Spleen (tissue), 13 donors: ENCODE measurements at places on chromosomes 13 and 19. TPM values are rescaled to one million over a fixed set of nuclear protein-coding genes. Genes with fewer than 3 reads are reported as not detected.

- H3K36me3 ChIP-seq: no peaks in the 10 kb centered on the region
- H3K4me1 ChIP-seq: peaks cover 26% of the 10 kb centered on the region
- no peak overlapping the region for H3K27ac ChIP-seq
- no peak for DNase-seq
- no peak overlapping the region for H3K4me3 ChIP-seq
Measured at GRCh38 chr19:3674784-3675543, 25.3 kb downstream of the PIP5K1C start.

The CIRBP gene
- 672 TPM for total RNA-seq

DNA sequence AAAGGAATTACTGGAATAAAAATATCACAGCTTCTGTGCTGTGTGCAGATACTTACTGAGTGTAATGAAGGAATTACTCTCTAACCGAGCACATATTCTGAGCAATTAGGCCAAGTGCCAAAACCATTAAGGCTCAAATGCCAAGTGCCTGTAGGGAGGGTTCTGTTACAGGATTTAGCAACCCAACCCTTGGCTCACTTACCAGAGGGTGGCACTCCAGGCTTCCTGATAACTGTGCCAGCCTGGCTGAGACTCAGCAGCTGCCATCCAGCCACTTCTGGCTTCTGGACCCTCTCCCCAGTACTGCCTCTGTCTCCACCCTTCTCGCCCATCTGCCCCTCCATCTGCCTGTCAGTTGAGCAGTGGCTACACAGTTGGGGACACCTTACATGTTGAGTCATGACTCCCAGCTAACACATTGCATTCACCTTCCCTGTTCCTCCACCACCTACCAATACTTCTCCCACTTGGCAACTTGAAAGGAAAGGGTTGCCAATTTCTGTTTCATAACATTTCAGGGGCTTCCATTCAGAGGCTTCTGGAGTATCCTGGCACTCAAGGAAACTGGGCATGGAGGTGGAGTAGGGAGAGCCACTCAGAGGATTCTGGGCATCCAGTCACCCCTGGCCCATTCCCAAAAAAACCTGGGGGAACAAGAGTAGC lies 110.5 kb downstream of the COG6 start:
- H3K27me3 ChIP-seq: no peaks in the 10 kb centered on the region
- peaks cover 8% of the 10 kb centered on the region for H3K4me1 ChIP-seq
- H3K36me3 ChIP-seq: no peaks in the 10 kb centered on the region
- no peak overlapping the region for H3K4me3 ChIP-seq

The RB1 gene
- 79.7 TPM for total RNA-seq

The CNFN gene
- total RNA-seq: 2.5 TPM

- no peak for DNase-seq
- H3K27ac ChIP-seq: no peak overlapping the region
- no peaks in the 10 kb centered on the region for H3K36me3 ChIP-seq
- no peaks in the 10 kb centered on the region for H3K4me1 ChIP-seq
Measured at GRCh38 chr13:85659493-85659892, 139.7 kb downstream of the SLITRK6 start.

GRCh38 chr13:33153421-33154404 lies 131.8 kb downstream of the STARD13 start:
- H3K27ac ChIP-seq: peak overlapping the region; percentile 52
- no peaks in the 10 kb centered on the region for H3K36me3 ChIP-seq
- no peak for DNase-seq
- no peak overlapping the region for H3K4me3 ChIP-seq
- no peaks in the 10 kb centered on the region for H3K4me1 ChIP-seq
- no peaks in the 10 kb centered on the region for H3K27me3 ChIP-seq

The IZUMO1 gene
- total RNA-seq: 1.2 TPM

DNA sequence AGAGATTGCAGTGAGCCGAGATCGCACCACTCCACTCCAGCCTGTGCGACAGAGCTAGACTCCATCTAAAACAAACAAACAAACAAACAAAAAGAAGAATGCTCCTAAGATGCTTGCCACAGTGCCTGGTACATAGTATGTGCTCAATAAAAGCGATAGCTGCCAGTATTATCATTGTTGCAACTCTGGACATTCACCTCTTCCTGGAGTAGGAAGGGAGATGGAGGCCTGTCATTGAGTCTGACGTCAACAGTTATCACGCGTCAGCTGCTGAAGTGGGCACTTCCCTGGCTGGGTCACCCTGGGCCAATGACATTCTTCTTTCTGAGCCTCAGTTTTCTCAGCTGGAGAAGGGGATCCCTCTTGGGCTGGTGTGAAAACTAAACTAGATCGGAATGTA lies 4.2 kb upstream of the PLAUR start:
- no peaks in the 10 kb centered on the region for H3K36me3 ChIP-seq
- H3K27me3 ChIP-seq: no peaks in the 10 kb centered on the region

The ZNF439 gene
- 14.1 TPM for total RNA-seq

- DNase-seq: no peak
- no peaks in the 10 kb centered on the region for H3K27me3 ChIP-seq
- H3K4me3 ChIP-seq: no peak overlapping the region
- no peak overlapping the region for H3K27ac ChIP-seq
- no peaks in the 10 kb centered on the region for H3K4me1 ChIP-seq
Measured at GRCh38 chr19:58429745-58430144, 10.2 kb downstream of the ZNF132 start.

The FFAR2 gene
- 3.0 TPM for total RNA-seq

- no peaks in the 10 kb centered on the region for H3K36me3 ChIP-seq
- no peak for DNase-seq
- peaks cover 38% of the 10 kb centered on the region for H3K4me1 ChIP-seq
- H3K4me3 ChIP-seq: peak within 1 kb of the TSS; percentile 67
- H3K27ac ChIP-seq: no peak within 1 kb of the TSS
- H3K27me3 ChIP-seq: peaks cover 100% of the 10 kb centered on the region
Measured at GRCh38 chr13:27919934-27920676, at the start of gene PDX1. PDX1 (plus strand) TSS chr13:27920000; CDS start chr13:27920139, 139 bp downstream.

The FAM216B gene
- not detected for total RNA-seq

The ZNF417 gene
- 27.0 TPM for total RNA-seq

DNA sequence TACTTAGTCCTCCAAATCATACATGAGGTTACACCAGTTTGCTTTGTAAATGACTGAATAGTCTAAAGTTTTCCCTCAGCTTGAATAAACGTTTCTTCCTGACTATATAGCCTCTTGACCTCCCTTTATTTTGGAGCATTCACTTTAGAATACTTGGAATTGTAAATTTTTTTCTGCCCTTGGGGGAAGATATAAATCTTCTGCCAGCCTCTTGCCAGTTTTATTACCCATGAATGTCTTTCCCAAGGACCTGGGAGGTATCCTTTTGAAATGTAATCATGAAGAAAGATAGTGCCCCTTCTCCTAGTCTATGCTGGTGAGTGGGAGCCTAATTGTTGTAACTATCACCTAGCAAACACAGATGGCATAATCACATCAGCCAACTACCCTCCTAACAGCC lies 2033.9 kb upstream of the PCDH20 start:
- DNase-seq: no peak
- no peaks in the 10 kb centered on the region for H3K27me3 ChIP-seq
- no peak overlapping the region for H3K4me3 ChIP-seq
- no peak overlapping the region for H3K27ac ChIP-seq

GRCh38 chr19:3316659-3317207 lies 49.6 kb upstream of the NFIC start:
- peaks cover 4% of the 10 kb centered on the region for H3K27me3 ChIP-seq
- no peaks in the 10 kb centered on the region for H3K4me1 ChIP-seq
- no peak overlapping the region for H3K4me3 ChIP-seq
- H3K27ac ChIP-seq: no peak overlapping the region
- H3K36me3 ChIP-seq: no peaks in the 10 kb centered on the region
- no peak for DNase-seq

DNA sequence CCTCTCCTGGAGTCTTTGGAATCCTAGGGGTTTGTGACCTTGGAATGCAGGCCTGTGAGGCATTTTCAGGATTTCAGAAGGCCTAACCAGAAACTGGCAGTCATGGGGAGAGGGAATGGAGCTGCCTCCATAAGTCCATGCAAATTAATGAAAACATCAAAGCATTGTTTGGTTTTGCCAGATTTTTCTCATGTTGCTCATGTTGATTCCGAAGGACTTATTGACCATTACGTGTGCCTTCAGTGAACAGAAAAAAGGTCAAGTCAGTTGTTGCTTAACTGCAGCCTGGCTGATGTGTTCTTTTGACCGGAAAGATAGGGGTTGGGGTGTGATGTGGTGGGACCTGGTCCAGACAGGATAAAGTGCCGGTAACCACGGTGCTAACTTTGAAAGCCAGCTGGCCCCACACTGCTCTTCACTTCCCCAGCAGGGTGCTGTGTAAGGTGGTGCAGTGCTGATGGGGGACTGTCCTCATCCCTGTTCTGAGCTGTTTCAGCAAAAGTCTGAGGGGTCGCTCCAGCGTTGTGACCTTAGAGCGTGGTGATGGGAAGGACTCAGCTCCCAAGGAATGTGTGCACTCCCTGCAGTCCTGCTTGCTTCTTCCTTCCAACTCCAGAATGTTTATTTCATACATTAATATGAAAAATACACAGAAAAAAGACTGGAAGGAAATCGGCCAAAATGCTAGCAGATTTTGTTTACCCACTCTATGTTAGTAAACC lies 3.5 kb downstream of the RNF113B start:
- H3K4me1 ChIP-seq: peaks cover 9% of the 10 kb centered on the region
- no peaks in the 10 kb centered on the region for H3K27me3 ChIP-seq
- H3K4me3 ChIP-seq: no peak overlapping the region
- H3K36me3 ChIP-seq: peaks cover 8% of the 10 kb centered on the region
- no peak for DNase-seq

DNA sequence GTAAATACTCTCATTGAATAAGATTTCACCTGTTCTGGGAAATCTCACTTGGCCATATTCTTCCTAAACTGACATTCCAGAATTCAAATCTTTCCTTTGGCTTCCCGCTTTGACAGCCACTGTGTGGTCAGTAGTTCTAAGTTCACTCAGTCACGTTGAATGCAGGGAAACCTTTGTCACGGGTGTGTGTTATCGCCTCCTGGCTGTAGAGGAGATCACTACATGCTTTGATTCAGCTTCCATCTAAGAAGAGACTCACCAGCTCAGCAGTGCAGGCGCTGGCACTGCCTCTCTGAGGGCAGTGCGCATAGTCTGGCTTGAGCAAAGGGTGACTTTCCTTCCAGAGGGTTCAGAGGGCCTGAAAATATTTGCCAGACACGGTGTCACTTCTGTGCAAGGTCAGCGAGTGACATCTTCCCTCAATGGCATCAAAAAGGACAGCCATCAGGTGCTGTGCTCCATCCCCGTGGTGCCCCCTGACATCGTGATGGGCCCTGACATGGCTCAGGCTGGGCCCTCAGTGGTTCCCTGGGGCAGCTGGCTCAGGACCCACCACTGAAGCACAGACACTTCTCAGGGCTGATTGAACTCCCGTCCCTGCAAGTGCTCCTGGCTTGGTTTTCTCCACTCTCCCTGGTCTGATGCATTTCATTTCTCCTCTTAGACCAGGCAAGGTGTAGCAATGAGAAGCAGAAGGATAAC lies 635.4 kb upstream of the ARGLU1 start:
- H3K4me1 ChIP-seq: no peaks in the 10 kb centered on the region
- DNase-seq: no peak
- H3K4me3 ChIP-seq: no peak overlapping the region
- no peaks in the 10 kb centered on the region for H3K36me3 ChIP-seq
- no peak overlapping the region for H3K27ac ChIP-seq
- H3K27me3 ChIP-seq: no peaks in the 10 kb centered on the region

The NCCRP1 gene
- total RNA-seq: not detected

The EDDM13 gene
- total RNA-seq: not detected

DNA sequence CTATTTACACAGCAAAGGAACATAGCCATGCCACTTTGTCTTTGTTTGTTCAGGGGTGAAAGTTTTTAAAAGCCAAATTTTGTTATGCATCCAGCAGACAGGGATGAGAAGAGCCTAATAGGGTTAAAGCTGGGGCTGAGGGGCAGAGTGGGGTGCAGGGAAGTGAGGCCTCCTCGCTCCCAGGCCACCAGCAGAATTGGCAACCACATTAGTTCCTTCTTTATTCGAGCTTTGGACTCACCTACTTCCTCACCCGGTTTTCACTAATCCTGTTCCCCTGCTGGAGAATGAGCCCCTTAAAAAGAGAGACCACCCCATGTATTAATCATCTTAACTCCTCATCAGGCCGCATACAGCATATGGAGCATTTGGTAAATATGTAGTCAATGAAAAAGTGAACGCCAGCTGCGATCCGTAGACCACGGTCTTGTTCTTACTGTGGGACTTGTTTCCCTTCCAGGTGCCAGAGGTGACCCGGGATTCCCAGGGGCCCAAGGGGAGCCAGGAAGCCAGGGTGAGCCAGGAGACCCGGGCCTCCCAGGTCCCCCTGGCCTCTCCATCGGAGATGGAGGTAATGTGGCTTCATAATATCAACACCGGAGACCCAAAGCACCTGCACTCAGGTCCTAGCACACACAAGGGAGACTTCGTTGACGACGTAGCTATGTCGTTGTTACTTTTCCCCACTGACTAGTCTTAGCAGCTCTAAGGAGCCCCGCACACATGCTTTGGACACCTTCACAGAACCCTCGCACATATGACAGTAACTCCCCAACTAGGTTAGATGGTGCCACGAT lies 112.1 kb downstream of the RAB20 start:
- H3K36me3 ChIP-seq: peaks cover 6% of the 10 kb centered on the region
- no peak overlapping the region for H3K4me3 ChIP-seq
- H3K4me1 ChIP-seq: no peaks in the 10 kb centered on the region
- DNase-seq: no peak
- H3K27ac ChIP-seq: no peak overlapping the region

DNA sequence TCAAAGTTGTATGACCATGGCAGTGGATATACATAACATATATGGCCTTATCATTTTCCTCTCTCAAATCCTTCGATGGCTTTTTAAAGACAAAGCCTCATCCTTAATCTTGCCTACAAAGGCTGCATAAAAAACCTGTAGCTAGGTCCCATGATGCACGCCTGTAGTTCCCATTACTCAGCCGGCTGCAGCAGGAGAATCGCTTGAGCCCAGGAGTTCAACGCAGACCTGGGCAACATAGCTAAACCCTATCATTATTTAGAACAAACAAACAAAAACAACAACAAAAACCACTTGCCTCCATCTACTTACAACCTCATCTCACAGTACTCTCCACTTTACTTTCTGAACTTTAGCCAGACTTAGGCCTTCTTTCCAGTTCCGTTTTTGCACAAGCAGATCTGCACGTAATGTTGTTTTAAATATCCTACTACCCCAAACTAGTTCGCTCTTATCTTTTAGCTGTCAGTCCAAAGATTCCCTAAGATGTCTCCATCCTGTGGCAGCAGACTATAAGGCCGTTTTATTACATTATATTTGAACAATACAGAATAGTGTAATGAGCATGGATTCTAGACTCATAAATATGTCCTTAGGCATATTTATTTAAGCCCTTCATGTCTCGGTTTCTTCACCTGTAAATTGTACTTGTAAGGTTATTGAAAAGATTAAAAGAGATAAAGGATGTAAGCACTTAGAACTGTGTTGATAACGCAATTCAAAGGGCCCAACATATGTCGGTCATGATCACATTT lies 969 bp upstream of the POMP start:
- peak overlapping the region; percentile 63 for H3K4me3 ChIP-seq
- peaks cover 52% of the 10 kb centered on the region for H3K4me1 ChIP-seq
- H3K27me3 ChIP-seq: no peaks in the 10 kb centered on the region
- peak overlapping the region; percentile 98 for H3K27ac ChIP-seq
- no peak for DNase-seq

The SIGLEC8 gene
- 15.7 TPM for total RNA-seq

The GJB6 gene
- total RNA-seq: not detected

- no peak overlapping the region for H3K4me3 ChIP-seq
- no peak overlapping the region for H3K27ac ChIP-seq
- H3K4me1 ChIP-seq: peaks cover 10% of the 10 kb centered on the region
- peaks cover 75% of the 10 kb centered on the region for H3K36me3 ChIP-seq
Measured at GRCh38 chr19:46388311-46389095, 24.9 kb downstream of the CCDC8 start.
